ENCODE measurements at places on chromosomes 3 and 15. TPM values are rescaled to one million over a fixed set of nuclear protein-coding genes. Genes with fewer than 3 reads are reported as not detected.
A peak's percentile ranks its signal among the peaks of the same experiment; 100 is the strongest.

DNA sequence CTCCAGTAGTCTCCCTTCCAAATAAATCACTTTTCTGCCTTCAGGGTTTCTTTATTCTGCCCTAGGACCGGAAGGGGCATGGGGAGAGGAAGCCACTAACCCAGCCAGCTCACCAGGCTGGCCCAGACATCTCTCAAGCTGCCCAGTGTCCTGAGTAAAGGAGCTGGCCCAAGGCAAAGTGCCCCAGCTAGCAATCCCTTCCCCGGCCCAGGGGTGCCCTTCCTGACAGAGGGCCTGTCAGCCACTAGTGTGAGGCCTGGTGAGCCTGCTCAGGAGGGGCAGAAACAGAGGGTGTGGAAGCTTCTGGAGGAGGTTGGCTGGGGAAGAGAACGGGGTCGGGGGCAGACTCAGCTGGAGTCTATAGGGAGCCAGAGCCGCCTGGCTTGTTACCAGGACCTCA is 22.2 kb downstream of the SHF start:
- no peak for DNase-seq

- no peak for DNase-seq
These were observed 199.3 kb upstream of the CMC1 start for GRCh38 chr3:28042095-28042635.

GRCh38 chr3:78972617-78973301 is 795.0 kb downstream of the ROBO1 start:
- DNase-seq: no peak

- peak; percentile 87 for DNase-seq
These were observed 23.2 kb downstream of the SPTBN5 start for GRCh38 chr15:41870689-41871081.

DNA sequence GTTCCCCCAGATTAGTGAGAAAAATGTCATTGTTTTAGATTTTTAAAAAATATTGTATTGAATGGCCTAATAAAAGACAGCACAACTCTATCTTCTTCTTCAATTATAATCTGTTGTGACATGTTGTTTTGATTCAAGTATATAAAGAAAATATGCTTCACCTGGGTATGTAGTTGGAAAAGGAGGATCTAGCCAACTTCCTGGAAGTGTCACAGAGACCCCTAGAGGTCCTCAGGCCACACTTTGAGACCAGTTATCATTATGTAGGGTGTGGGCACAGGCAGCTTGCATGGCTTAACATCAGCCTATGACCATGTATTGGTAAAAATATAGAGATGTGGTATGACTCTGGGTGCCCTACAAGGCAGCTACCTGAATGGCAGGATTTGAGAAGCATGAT is 14.7 kb upstream of the RYR3 start:
- no peak for DNase-seq

DNA sequence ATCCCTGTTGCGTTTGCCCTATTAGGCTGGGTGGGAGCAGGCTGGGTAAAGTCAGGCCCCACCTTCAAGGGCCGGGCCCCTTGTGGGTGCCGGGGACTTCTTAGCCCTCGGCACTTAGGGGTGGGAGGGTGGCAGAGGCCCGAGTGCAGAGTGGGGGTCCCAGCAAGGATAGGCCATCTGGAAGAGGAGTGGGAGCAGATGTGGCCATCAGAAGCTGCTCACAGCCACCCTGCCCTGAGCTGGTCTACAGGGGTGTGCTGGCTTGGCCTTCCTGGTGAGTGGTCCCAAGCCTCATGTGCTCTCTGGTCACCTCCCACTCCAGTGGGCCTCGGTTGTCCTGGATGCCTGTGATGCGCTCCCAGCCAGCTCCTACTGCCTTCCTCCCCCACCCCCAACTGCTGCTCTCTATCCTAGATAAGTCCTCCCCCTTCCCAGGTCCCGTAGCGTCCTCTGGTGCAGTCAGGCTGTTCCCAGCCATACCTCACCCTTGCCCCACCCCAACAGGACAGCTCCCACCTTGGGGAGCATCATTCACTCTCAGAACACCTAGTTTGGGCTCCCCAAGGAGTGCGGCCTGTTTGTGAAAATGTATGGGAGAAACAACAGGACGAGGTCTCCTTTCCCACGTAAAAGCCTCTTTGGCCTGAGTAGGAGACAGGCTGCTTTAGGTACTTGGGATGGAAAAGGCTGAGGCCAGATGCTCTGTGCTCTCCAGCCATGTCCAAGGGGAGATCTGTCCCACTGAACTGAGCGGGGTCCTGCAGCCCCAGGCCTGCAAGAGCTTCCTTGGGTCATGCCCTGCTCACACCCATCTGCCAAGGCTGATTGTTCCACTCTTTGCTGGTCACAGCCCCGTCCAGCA is 24.9 kb upstream of the PLXNA1 start:
- no peak for DNase-seq

MASP1 gene
- total RNA-seq: not detected

TRPM1 gene
- not detected for total RNA-seq
